ENCODE measurements at places on chromosomes 11 and 22.

GRCh38 chr11:124863826-124864165 is 1.4 kb upstream of the ROBO3 start:
- DNase-seq = no peak

- DNase-seq = no peak
Observed at GRCh38 chr11:115170133-115170815, 333.9 kb downstream of the CADM1 start.

DNA sequence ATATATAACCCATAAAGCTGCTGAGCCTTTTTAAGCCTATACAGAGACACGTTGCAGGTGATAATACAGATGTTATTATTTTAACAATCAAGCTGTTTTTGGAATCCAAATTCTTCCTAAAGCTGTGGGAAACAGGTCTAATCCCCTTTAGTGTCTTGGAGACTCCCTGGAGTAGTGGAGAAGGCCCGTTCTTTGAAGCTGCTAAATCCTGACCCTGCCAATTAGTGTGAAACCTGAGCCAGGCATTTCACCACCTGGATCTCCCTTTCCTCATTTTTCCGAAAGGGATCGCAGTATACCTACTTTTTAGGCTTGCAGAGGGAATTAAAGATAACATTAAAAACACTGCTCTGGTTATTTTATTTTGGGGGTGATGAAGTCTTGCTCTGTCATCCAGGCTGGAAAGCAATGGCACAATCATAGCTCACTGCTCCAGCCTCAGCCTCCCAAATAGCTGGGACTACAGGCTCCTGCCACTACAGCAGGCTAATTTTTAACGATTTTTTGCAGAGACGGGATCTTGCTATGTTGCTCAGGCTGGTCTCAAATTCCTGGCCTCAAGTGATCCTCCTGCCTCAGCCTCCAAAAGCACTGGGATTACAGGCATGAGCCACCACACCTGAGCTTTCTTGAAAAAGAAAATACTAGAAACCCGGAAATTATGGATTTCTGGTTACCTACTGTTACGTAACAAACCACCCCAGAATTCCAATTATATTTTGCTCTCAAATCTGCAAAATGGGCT is 1.7 kb upstream of the EIF4ENIF1 start:
- DNase-seq = no peak

- no peak for DNase-seq
Observed at GRCh38 chr11:122339436-122340060, 223.5 kb upstream of the BLID start.

DNA sequence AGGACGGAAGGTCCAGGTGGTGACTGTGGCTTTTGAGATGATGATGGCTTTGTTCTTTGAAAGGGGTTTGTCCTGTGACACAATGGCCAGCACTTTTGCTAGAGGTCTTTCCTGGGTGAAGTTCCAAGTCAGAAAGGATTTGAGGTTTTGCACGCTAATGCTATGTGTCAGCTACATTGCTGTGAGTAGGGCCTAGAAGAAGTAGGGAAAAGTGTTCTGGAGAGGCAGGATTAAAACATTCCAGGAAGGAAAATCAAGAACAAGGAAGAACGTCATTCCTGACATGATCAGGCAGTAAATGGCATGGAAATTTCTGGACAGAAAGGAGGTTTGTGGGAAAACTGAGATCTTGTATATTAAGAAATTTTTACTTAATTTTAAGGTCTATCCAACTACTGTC is 290.7 kb downstream of the NTM start:
- no peak for DNase-seq

DNA sequence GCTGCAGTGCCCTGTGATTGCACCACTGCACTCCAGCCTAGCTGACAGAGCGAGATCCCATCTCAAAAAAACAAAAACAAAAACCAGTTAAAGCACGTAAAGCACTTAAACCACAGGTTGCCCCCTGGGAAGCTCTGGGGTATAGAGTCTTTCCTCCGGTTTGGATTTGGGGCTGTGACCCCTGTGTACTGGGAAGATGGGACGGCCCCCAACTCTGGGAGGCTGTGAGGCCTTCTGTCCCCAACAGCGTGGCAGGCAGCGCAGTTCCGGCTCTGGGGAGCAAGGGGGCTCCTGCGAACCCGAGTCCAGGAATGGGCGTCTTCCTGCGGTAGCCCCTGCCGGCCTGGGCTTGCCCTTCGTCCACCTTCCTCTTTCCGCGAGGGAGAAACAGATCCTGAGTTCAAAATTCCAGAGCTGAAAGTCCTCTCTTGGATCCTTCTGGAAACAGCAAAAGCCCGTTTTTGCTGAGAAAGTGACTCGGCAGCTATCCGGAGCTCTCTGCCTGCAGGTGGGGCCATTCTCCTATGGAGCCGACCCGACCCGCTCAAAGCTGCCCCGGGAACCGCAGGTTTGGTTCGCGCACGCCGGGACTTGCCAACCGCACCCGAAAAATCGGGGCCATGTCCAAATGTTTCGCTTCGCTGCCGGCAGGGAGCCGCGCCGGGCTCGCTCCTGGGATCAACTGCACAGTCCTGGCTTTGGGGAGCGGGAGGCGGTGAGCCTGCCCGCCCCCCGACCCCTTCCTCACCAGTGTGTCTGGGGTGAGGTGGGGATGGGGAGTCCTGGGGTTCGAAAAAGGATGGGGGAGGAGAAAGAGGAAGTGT is 36.3 kb upstream of the POLA2 start:
- DNase-seq = peak; percentile 44

- no peak for DNase-seq
Observed at GRCh38 chr11:12728417-12728816, 54.2 kb downstream of the TEAD1 start.

GRCh38 chr11:116312570-116313391 is 460.0 kb downstream of the BUD13 start:
- DNase-seq = peak; percentile 15

DNA sequence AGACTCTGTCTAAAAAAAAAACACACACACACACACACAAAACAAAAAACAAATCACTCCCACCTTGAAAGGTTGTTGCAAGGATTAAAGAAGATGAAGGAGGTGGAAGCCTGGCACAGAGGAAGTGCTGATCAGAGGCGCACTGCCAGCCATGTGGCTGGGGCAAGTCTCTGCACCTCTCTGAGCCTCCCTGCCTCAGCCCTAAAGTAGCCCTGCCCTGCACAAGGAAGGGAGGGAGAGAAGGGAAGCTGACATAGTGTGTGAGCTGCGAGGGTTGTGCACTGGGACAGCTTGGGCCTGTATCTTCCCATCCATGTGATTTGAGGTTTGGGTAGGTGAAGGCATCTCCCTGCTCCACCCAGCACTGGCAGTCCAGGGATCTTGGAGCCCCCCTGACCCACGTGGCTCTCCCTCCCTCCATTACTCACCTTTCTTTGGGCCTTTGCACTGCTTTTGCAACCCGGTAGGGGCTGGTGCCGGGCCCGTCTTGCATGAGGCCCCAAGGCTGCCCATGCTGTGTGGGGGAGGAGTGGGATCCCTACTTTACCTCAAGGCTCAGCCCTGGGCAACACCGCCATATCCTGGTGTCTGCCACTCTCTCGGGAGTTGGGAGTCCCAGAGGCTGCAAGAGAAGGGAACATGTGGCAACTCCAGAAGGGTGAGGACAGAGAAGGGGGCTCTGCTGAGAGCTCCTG is 30.5 kb downstream of the IFT27 start:
- no peak for DNase-seq

GRCh38 chr11:116035977-116036376 is 531.8 kb upstream of the CADM1 start:
- DNase-seq = no peak

DNA sequence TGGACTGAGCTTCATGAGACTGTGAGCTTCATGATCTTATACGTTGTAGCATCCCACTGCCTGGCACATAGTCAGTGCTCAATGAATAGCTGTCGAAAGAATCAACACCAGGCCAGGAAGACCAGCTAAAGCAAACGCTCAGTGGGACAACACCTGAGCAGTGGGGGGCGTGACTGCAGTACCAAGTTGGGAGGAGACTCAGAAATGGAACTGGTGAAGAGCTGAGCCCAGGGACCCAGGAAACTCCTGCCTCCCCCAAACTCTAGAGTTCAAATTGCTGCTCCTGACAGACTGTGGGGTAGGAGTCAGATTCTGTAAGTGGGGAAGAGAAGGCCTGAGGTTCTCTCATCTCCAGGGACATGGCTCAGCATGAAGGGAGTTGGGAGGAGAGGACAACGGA is 59.3 kb downstream of the MORC2 start:
- DNase-seq = no peak
